ENCODE measurements at places on chromosomes 6 and 20.

DNA sequence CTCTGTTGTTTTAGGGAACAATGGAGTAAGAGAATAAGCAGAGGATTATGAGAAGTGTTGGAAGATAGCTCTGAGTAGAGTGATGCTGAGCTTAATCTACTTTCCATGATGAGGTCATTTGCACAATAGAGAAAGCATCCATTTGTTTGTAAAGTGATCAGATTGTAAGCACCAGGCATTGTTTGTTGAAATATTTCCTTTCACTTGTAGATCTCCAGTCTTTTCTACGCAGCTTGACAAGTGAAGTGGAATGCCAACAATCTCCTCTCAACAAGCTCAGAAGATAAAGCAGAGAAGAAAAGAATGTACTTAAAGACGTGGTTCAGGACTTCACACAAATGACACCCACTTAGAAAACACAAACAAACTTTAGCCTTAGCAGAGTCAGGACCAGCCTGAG, 80.1 kb upstream of the MARCKS start:
- DNase-seq = no peak

- DNase-seq = no peak
These were observed 104.5 kb upstream of the CARMIL1 start for GRCh38 chr6:25174678-25175077.

DNA sequence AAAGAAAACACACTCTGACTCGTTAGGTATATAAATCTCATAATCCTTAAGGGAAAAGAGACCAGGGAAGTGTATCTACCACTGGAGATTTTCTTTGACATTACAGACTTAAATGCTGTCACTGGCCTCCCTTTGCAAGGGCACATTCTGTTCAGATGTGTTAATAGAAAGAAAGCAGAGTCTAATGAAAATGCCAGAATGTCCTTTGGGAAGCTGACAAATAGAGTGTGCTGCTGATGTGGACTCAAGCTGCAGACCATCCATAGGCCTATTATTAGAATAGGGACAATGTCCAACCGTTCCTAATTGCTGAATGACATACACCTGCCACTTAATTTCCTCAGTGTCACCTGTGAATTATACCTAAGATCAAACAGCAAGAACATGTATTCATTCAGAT, 41.2 kb downstream of the SLC35D3 start:
- no peak for DNase-seq

DNA sequence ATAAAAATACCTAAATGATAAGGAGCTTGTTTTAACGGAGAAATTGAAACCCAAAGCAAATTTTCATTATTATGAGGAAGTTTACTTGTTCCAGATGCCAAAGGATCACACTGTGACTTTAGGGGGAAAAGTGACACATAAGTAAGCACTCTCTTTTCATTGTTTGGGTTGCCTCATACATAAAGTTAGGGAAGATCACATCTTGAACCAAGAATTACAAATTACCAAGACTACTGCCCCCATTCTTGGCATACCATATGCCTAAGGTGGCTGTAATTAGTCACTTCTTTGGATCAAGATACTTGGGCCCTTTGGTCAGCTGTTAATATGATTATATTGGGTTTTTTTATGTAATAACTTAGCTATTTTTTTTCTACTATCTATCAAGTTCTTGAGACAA, 269.0 kb downstream of the COL12A1 start:
- no peak for DNase-seq

DNA sequence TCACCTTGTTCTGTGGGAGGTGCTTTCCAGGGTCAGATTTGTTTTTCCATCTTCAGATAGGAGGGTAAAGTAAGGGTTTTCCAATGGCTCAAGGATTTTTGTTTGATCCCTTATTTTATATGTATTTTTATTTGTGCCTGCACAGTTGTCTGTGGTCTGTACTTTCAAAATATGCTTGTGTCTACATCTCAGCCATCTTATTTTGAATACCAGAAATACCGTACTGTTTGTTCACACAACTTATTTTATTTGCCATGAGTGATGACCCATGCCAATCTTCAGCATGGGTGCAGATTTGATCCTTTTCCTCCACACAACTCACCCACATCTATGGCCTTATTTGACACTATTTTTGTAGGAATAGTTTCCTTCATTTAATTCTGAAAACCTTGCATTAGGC, 72.2 kb upstream of the PTCHD4 start:
- no peak for DNase-seq

- no peak for DNase-seq
These were observed 16.0 kb downstream of the MYH7B start for GRCh38 chr20:34971561-34972235.

DNA sequence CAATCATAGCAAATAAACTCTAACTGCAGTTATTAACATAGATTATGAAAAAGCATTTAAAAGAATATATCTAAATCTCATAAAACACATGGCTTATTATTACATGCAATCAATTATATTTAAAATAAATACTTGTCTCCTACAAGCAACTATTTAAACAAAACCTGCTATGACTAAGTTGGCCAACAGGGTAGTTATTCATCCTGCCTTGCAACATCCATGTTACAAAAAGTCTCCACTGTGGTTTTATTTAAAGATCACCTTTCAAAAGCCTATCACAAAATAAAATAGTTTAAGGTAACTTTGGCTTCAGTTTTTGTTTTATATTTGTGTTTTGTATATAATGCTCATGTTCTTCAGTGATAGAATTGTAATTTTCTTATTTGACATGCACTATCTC, 1127.0 kb upstream of the MAP3K7 start:
- no peak for DNase-seq
